Thyroid gland (tissue), 4 donors: ENCODE measurements at places on chromosomes 7 and 10.

- no peak for DNase-seq
These were observed 176.0 kb downstream of the SKAP2 start for GRCh38 chr7:26688388-26688787.

DNA sequence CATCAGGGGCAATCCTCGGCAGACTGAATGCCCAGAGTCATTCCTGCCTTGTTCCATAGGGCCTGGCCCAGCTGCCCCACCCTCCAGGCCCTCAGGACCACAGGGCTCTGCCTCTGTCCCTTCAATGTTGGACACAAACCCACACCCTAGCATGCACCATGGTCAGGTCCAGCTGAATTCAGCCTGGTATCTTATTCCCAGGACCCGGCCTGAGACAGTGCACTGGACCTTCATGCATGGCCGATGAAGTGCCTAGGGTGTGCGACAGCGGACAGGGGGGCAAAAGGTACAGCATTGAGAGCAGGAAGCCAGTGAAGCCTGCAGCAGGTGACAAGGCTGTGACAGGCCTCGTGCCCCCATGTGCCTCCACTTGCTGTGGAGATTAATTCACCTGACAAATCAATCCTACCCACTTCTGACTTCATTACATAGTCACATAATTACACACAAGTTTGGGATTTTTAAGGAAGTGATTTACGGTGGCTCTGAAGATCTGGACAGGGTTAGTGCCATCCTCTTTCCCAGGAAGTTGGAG lies 261.9 kb downstream of the GRID1 start:
- no peak for DNase-seq

DNA sequence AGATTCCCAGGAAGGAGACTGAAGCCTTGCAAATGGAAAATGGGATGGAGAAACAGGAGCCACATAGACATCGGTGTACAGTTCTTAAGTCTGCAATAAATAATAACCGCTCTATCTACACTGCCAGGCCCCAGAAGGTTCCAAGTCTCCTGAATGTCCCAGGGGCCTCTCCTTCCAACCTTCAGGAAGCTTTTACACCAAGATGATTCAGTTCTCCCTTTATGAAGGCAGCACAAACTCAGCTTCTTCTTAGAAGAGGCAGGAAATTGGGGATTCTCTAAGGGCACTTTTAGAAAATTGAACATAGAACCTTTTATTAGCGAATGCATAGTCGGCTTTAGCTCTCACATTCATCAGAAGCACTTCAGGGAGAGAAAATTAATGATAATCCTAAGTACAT lies 130.8 kb upstream of the LYZL1 start:
- no peak for DNase-seq

DNA sequence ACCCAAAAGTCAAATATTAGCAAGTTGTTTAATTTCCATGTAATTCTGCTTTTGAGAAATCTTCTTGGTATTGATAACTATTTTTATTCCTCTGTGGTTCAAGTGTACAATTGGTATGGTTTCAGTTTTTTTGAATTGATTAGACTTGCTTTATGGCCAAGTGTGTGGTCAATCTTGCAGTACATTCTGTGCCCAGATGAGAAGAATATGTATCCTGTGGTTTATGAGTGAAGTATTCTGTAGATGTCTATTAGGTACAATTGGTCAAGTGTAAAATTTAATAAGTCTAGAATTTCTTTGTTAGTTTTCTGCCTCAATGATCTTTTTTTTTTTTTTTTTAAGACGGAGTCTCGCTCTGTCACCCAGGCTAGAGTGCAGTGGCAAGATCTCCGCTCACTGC lies 36.6 kb upstream of the C7orf33 start:
- no peak for DNase-seq

GRCh38 chr10:76582531-76582930 lies 1055.1 kb downstream of the KCNMA1 start:
- DNase-seq = no peak

DNA sequence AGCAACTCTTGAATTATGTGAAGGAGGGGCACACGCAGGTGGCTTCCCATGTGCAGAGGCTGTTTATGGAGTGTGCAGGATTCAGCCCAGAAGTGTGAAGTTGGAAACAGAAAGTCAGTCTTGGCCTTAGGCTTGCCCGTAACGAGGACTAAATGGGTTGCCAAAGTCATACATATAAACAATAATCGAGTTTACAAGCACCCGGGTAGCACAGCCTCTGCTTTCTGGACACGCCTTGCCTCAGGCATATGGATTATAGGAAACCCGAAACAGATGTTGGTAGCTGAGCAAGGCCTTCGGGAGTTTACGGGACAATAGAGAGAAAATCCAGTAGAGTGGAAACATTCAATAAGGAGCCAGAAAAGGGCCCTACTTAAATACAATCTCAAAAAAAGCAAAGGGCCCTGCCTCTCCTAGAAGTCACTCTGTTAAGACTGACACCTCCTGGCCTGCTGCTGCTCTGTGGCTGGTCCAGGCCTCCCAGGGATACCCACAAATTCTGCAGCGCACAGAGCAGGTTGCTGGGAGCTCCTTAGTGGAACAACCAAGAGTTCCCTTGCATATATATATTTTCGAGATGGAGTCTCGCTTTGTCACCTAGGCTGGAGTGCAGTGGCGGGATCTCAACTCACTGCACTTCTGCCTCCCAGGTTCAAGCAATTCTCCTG lies 48.5 kb downstream of the SMKR1 start:
- DNase-seq = peak; percentile 9

DNA sequence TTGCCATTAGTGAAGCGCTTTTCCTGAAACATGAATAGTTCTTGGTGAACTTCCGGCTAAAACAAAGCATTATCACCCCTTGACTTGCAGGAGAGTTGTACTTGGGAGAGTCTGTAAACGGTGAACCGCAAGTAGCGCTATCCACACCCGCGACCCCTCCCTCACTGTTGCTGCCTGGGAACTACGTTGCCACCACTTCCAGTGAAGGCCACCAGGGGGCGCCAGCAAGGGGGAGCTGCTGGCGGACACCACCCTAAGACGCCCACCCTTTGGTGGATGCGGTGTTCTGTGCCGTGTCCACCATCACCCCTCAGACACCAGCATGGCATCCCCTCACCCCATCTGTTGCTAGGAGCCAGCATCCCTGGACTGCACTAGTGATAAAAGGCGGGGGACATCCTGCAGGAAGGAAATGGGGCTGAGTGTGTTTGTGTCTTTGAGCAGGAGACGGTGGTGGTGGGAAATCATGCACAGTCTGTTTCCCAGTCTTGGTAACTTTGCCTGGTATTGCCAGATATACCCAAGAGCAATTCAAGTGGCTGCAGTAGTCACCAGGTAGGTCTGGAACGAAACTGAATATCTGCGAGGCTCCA lies 298.2 kb downstream of the FRMD4A start:
- peak; percentile 10 for DNase-seq

GRCh38 chr10:118873738-118874105 lies 119.0 kb upstream of the CACUL1 start:
- no peak for DNase-seq

GRCh38 chr7:43135129-43135528 lies 22.7 kb downstream of the HECW1 start:
- DNase-seq = no peak

DNA sequence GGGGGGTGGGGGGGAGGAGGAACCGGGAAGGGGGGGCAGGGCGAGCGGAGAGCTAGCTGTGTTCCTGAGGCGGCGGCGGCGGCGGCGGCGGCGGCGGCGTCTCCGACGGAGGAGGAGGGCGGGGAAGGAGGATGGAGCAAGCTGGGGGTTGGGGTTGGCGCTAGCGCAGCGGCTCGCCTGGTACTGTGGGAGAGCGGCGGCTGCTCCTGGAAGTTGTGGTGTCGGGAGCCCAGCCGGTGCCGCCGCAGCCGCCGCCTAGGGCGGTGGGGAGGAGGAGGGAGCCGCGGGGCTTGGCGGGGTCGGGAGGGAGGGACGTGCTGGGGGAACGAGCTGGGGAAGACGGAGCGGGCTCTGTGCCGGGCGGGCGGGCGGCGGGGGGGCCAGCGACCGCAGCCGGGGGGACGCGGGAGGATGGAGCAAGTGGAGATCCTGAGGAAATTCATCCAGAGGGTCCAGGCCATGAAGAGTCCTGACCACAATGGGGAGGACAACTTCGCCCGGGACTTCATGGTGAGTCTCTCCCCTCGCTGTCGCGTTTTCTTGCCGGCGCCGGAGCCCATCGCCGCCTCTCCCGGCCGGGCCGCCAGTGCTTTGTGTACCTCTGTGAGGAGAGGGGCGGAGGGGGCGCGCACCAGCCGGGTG lies at the start of gene PTPN12:
Gene PTPN12 (plus strand): TSS at position 160 of the 642 bp plus-strand sequence. CDS start 252 bp downstream, at position 412.
- DNase-seq = no peak

- DNase-seq = no peak
These were observed 79.5 kb downstream of the SGMS1 start for GRCh38 chr10:50544095-50544856.

DNA sequence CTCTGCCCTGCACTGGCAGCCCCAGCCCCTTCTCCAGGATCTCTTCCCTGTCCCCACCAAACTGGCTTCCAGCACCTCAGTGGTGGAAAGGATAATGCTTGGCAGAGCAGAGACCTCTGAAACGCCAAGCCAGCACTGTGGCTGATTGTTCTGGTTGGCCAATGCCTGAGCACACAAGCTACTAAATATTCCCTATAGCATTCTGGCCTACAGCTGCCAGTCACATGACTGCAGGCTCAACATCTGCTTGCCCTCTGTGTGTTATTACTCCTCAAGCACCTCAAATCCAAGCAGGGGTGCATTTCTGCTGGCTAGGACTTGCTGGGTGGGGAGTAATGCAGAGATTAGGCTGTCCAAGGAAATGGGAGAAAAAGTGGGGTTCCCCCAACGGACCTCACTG lies 6.1 kb downstream of the TBATA start:
- DNase-seq = no peak

- DNase-seq = no peak
These were observed 21.6 kb downstream of the GPAM start for GRCh38 chr10:112161757-112162518.
